ENCODE measurements at places on chromosomes 4 and X.

- no peak for DNase-seq
Measured at GRCh38 chr4:10347281-10347795, 109.9 kb downstream of the ZNF518B start.

- DNase-seq: no peak
Measured at GRCh38 chr4:1380368-1381151, 25.7 kb downstream of the NKX1-1 start.

DNA sequence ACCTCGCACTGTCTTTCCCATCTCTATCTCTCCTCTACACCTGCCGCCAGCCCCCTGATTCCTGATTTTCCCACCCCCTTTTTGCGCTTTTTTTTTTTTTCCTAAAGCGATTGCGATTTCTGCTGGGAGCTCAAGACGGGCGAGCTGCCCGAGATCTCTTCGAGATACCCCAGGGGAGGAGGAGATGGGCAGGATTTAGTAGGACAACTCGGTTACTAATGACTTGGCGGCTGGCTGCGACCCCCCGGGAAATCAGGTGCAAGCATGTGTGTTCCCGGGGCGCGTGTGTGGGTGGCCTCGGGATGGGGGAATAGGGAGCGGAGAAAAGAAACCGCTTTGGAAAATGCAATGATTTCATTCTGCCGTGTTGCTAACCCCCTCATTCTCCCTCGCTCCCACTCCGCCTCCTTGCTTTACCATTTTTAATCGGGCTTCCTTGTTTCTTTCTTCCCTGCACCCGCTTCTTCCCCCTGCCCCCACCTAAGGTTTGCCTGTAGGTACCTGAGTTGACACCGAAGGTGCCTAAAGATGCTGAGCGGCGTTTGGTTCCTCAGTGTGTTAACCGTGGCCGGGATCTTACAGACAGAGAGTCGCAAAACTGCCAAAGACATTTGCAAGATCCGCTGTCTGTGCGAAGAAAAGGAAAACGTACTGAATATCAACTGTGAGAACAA, 4.4 kb downstream of the SLITRK2 start:
- DNase-seq: no peak

DNA sequence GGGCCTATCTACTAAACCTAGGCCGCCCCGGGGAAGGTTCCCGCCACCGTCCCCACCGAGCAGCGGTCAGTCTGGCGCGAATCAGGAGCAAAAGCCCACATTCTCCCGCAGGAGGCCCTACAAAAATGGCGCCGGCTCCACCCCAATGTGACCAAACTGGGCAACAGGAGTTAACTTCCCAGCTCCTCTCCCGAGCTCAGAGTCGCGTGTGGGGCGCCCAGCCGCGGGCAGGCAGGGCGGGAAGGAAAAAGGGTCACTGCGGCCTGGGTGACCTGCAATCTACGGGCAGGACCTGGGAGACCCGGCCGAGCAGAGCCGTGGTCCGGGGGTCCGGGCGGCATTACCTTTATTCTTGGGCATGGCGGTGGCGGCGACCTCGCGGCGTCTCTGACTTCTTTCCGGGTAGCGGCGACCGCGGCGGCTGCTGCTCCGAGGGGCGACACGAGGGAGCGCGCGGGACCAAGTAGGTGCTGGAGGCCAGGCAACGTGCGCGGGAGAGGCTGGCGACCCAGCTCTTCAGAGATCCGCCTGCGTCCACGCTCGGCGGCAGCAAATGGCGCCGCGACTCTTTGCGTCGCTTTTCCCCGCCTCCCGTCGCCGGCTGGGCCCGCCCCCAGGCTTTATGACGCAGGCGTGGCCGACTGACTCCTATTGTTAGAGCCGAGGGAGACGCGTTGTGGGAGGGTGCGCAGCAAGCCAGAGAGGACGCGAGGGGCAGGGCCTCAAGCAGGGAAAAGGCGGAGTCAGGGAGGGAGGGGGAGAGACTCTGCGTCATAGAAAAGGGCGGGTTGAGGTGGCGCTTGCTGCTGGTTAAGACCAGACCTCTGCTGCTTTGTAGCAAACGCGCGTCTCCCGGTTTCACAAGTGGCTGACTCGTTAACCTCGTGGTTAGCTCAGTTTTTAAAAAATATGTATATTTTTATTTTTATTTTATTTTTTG, at the start of gene EIF1AX:
TSS of gene EIF1AX (minus strand) at position 558 of the 940 bp plus-strand sequence. CDS start at position 360, 198 bp downstream.
- DNase-seq: peak; percentile 92

- DNase-seq: no peak
Measured at GRCh38 chrX:129648514-129649267, 6.1 kb downstream of the APLN start.

GRCh38 chr4:187840814-187841213, 154.8 kb upstream of the ZFP42 start:
- no peak for DNase-seq

DNA sequence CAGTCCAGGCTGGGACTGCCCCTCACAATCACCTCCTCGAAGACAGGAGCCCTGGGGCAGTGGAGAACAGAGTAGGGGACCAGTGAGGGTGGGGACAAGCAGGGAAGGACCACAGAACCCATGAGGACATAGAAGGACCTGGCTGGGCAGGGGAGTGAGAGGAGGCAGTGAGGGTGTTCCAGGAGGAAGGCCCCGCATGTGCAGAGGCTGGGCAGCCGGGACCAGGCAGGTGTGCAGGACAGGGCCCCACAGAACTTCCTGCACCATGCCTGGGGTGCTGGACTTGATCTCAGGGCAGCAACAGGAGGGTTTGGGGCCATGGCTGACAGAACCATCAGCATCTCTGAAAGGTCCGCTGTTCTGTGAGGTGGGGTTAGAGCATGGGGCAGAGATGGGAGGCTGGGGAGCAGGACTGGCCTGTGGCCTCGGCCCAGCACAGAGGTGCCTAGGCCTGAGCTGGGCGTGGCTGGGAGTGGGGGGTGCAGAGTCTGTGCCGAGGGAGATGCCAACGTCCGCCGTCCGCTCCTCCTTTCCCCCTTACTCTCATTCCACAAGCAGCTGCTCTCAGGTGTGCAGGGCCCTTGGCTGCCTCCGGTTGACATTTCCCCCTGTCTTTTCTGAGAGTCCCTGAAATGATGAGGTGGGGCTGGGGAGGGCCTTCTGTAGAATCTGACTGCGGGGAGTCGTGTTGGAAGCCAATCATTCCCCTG, 40.8 kb downstream of the EVC start:
- DNase-seq: no peak

GRCh38 chr4:3314706-3315260, 22.0 kb downstream of the RGS12 start:
- DNase-seq: no peak

DNA sequence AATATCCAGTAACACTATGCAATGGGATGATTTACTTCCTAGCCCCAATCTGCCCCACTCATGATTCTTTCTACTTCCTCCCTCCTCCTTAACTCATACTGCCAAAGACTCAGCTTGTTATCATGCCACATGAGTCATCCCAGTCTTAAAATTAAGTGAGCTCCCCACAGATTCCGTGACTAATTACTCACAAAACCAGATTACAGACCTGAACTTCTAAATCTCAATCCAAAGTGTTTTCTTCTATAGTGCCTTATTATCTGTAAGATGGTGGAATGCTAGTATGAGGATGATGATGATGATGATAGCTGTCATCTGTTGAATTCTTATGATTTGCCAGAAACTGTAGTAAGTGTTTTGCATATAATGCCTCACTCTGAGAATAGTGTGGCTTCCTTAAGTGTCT, 27.7 kb upstream of the GPC3 start:
- no peak for DNase-seq

DNA sequence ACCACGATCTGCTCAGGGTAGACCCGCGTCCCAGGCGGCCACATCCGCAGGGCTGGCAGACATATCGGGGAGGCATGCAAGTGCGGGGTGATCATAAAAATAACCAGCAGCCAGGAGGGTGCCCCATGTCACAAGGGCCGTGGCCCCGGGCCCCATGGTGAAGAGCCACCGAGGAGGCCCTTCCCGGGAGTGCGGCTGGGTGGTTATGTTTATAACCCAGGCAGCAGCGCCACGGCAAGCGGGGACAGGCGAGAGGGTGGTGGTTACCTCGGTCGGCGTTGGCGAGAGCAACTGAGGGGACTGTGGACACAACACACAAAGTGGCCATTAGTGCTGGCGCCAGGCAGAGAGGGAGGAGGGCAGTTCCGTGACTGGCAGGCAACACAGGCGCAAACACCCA, 92.7 kb upstream of the AFAP1 start:
- no peak for DNase-seq

DNA sequence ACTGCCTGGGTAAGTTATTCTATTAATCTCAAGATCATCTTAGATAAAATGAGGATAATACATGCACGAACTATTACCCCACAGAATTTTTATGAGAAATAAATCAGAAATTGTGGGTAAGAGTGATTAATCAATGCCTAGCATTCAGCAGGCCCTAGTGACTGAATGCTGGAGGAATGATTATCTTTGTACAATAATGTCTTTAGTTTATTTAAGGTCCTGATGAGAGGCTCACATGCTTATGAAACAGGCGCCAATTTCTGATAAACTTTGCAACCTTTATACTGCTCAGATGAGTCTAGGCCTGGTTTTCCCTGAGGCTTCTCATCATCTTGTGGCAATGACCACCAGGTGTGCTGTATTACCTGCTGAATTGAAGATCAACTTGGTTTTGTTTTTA, 27.8 kb upstream of the BMP2K start:
- no peak for DNase-seq

GRCh38 chrX:34612036-34612435, 45.0 kb downstream of the TMEM47 start:
- no peak for DNase-seq

GRCh38 chr4:7910263-7910896, 29.3 kb downstream of the AFAP1 start:
- DNase-seq: no peak

DNA sequence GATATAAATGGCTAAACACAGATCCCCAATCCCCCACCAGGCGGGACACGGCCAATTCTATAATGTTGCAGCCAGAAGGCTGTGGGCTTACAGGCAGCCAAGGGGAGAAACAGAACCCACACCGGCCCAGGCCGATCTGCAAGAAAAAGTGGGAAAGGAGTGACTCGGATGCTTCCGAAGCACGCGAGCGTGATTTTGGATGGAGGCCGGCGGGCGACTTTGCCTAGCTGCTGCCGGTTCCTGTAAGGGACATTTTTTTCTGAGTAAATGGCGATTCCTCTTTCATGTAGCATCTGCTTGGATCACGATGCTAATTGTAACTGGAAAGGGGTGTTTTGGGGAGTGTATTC, 470.2 kb downstream of the PCDH19 start:
- no peak for DNase-seq
